ENCODE measurements at places on chromosomes 13 and 19.

DNA sequence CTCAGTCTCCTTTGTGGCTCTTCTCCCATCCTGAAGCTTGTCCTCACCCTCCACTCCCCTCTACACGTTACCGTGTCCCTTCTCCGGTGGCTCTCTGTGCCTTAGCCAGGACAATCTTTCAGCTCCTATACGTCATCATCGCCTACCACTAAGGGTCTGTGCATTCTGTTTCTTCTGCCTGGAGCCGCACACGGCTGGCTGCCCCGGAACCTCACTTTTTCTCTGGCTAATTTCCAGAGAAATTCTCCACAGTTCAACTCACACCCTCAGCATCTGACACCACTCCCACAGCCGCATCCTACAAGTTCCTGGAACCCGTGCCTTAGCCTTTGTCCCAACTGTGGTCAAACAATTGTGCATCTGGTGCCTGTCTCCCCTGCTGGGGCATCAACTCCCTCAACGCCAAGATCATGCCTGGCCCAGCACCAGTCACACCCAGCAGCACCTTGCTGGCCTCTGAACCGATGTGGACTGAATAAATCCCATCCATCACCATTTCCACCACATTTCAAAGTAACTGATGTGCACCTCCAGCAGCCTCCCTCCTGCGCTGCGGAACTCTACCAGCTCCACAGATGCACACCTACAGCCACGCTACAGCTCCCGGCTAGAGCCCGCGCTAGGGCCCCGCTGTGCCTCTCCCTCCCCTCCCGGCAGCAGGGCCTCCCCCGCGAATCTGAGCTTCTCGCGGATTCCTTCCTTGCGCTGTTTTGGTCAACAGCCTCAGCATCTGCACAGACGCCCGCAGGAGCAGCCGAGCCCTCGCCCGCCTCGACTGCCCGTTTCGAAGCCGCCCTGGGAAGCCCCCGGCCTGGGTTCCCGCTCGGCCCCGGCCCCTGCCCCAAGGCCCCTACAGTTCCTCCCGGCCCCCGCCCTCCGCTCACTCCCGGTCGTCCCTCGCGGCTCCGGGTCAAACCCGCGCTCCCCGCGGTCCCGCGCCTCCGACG lies 689 bp downstream of the DCUN1D2 start:
- DNase-seq, result peak; percentile 80

- DNase-seq, result no peak
Observed at GRCh38 chr19:5800361-5801270, 4.3 kb upstream of the NRTN start.

DNA sequence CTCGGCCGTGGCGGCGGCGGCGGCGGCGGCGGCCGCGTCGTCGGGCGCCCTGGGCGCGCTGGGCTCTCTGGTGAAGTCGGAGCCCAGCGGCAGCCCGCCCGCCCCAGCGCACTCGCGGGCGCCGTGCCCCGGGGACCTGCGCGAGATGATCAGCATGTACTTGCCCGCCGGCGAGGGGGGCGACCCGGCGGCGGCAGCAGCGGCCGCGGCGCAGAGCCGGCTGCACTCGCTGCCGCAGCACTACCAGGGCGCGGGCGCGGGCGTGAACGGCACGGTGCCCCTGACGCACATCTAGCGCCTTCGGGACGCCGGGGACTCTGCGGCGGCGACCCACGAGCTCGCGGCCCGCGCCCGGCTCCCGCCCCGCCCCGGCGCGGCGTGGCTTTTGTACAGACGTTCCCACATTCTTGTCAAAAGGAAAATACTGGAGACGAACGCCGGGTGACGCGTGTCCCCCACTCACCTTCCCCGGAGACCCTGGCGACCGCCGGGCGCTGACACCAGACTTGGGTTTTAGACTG lies 1.7 kb downstream of the SOX1 start:
- DNase-seq, result no peak

- DNase-seq, result peak; percentile 64
Observed at GRCh38 chr19:41225238-41226052, 6.4 kb downstream of the AXL start.

DNA sequence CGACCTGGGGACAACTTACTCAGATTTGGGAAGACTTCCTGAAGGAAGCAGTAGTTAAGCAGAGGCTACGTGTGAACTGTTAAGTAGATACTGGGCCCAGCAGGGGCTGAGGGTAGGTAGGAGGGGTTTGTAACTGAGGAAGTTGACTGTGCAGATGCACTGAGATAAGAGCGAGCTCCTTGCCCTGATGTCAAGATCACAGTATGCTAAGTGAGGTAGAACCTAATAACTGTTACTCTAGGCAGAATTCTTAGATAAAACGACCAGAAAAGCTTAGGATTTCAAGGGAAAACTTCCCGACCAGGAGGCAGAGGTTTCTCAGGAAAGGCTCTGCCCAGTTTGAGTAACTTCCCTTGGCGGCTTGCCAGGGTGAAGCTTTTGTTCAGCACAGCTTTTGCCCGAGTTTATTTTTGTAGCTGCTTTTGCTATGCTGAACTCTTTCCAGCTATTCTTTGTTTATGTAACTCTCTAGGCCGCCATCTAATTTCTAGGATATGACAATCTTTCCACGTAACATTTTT lies 632.1 kb downstream of the DIAPH3 start:
- no peak for DNase-seq

DNA sequence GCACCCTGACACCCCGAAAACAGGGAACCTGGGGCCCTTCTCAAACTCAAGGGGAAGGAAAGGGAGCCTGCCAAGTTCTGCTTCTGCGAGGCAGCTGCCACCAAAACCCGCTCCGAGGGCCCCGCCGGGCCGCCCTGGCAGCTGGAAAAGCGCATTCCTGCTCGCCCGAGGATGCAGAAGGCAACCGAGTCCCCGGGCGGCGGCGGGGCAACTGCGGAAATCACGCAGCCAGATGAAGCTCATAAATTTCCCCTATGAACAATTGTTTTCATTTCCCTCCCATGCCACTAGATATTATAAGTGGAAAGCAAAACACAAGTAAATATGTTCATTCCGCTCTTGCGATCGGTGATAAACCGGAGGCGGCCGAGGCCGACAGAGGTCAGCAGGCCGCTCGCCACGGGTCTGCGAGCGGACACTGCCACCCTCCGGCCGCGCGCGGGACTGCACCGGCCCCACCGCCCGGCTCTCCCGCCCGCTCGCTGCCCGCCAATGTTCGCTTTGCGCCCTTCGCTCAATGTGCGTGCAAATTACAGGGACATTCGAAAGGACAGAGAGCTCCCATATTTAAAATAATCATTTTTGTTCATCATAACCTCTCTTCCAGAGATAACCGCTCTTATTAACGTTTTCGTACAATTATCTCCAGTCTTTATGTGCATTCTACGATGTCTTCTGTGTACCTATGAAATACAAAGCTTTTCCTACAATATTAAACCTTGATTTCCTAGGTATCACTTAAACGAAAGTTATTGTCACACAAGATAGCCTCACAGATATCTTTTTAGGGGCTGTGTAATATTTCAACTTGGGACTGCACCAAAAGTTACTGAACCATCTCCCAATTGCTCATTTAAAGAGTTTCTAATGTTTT lies 120.8 kb upstream of the ZNF507 start:
- DNase-seq, result peak; percentile 84

DNA sequence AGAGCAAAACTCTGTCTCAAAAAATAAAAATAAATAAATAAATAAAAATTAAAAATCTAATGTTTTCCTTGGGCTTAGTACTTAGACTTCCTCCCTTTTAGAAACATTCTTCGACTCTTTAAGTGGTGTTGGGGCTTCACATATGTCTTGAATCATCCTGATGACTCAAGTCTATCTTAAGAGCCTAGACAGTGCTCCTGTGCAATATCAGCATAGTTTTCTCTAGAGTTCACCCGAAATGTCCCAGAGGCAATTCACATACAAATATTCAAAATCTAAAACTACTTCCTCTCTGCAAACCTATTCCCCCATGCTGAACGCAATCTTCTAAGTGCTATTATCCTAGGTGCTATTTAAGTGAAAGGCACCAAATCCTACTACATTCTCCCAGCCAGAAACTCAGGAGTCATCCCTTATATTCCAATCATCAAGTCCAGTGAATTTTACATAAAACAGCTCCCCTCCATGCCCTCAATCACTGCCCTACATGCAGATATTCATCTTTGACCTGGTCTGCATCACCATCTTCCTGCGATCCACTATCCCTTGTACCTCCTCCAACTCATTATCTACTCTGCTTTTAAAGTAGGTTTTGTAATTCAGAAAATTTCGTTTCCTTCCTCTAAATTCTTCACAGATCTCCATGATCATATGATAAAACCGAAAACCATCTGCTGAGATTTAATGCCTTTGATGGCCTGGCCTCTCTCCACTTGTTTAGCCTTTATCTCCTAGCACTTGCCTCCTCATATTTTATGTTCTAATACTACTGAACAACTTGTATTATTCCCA lies 102.7 kb downstream of the ELF1 start:
- no peak for DNase-seq

DNA sequence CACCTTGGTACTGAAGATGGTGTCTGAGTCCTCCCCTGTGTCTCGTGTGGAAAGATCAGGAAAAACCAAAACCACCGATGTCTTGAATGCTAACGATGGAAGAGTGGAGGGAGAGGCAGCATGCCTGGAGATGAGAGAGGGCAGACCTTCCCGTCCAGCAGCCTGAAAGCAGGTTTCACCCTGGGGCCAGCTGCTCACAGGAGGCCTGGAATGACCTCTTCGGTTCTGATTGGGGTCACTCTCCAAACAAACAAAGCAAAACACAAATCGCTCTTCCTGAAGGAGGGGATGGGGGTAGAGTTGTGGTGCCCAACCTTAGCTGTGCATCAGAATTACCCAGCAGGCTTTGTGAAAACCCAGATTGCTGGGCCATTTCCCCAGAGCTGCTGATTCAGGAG lies 142.3 kb upstream of the SOX1 start:
- no peak for DNase-seq

DNA sequence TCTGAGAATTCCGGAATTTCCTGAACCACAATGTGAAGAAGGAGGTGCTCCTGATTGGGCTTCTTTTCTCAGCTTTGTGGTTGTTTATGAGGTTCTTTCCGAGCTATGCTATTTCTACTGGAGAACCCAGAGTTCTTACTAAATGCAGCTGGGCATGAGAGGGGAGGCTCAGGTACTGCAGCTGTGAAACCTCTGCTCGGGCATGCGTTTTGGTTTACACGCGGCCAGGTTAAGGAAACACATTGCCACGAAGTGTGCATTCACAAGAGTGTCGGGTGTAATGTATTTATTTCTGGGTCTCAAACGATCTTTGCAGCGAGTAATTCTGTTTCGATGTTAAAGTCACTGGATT lies 661 bp upstream of the MIR17HG start:
- no peak for DNase-seq

GRCh38 chr13:114229506-114229905 lies 5.2 kb upstream of the CDC16 start:
- no peak for DNase-seq

GRCh38 chr13:78045916-78046315 lies 127.3 kb upstream of the EDNRB start:
- no peak for DNase-seq

DNA sequence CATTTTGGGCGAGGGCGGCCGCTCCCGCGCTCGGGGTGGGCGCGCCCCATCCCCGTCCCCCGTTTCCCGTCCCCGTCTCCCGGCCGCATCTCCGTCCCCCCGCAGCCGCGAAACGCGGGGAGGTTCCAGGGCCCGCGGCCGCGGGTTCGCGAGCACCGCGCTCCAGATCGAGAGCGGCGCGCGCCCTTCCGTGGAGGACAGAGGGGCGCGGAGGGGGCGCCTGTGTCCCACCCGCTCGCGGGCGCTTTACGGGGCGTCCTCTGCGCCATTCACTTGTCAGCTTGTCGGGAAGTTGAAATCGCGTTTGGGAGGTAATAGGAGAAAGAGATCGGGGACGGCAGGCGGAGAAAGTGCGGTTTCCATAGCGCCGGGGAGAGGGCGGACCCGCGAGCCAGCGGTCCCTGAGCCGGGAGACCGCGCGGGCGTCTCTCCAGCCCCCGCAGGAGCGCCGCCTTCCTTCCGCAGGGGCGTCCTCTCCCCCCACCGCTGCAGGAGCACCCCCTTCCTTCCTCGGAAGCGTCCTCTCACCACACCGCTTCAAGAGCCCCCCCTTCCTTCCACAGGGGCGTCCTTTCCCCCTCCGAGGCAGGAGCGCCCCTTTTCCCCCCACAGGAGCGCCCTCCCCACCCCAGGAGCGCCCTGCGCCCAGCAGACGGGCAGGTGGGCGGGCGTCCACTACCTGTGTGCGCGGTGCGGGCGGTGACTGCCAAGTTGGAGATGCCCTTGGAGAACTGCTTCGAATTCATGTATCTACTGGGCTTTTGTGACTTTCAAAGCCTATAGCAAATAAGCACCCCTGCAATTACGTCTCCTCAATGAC lies 962 bp upstream of the IRS2 start:
- DNase-seq, result peak; percentile 72

DNA sequence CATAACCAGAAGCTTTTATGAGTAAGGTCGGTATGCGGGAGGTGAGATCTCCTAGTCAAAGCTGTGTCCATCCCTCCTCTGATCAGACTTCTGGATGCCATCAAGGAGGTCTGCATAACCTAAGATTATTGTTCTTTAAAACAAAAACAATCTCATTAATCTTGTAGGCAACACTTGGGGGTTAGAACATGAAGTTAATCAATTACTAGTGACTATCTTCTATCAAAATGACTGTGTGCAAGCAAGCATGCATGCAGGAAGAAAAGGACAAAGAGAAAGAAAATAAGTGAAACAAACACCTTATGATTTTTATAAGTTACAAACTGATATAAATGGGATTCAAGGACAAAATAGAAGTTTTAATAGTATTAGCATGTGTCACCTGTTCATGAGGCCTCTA lies 2435.9 kb upstream of the PCDH20 start:
- no peak for DNase-seq

DNA sequence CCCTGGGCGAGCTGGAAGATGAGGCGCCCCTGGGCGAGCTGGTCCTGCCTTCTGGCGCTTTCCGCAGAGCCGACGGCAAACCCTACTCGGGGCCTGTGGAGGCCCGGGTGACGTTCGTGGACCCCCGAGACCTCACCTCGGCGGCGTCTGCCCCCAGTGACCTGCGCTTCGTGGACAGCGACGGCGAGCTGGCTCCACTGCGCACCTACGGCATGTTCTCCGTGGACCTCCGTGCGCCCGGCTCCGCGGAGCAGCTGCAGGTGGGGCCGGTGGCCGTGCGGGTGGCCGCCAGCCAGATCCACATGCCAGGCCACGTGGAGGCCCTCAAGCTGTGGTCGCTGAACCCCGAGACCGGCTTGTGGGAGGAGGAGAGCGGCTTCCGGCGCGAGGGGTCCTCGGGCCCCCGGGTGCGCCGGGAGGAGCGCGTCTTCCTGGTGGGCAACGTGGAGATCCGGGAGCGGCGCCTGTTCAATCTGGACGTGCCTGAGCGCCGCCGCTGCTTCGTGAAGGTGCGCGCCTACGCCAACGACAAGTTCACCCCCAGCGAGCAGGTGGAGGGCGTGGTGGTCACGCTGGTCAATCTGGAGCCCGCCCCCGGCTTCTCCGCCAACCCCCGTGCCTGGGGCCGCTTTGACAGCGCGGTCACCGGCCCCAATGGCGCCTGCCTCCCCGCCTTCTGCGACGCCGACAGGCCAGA lies 6.3 kb downstream of the CILP2 start:
- DNase-seq, result no peak

GRCh38 chr19:33430674-33431277 lies 57.3 kb downstream of the CEBPG start:
- DNase-seq, result peak; percentile 81

DNA sequence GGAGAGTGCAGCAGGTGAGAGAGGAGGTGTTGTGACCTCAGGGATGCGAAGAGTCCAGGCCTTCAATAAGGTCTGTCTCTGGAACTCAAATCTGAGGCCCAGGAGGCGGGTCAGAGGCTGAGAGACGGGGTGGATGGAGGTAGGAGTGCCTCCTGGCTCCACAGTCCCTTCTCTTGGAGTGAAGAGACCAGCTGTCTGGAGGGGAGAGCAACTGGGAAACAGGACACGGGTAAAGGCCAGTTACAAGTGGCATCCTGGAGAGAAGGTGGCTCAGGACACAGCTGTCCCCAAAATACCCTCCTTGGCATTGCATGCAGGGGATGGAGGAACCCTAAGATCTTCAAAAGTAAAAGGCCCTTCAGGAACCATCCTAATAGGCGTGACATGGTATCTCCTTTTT lies 19.2 kb downstream of the PDE4A start:
- no peak for DNase-seq
